Brain (organoid and tissue), 16 donors: ENCODE measurements at places on chromosomes 11 and 22.

DNA sequence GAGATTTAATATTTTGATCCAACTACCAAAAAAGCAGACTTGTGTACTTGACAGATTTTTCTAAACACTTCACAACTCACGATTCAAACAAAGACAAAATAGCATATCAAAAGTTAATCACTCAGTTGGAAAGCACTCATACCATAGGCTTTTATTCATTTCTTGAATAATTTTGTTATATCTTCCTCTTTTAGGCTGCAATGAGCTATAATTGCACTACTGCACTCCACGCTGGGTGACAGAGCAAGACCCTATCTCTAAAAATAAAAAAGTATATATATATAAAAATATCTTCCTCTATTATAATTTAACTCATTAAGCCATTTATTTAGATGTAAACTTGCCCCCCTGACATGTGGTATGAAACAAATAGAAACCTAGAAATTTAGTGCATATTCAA, 19.9 kb downstream of the SC5D start:
- DNase-seq = no peak

- DNase-seq = no peak
These were observed 12.5 kb upstream of the PTPRJ start for GRCh38 chr11:47967577-47968525.

DNA sequence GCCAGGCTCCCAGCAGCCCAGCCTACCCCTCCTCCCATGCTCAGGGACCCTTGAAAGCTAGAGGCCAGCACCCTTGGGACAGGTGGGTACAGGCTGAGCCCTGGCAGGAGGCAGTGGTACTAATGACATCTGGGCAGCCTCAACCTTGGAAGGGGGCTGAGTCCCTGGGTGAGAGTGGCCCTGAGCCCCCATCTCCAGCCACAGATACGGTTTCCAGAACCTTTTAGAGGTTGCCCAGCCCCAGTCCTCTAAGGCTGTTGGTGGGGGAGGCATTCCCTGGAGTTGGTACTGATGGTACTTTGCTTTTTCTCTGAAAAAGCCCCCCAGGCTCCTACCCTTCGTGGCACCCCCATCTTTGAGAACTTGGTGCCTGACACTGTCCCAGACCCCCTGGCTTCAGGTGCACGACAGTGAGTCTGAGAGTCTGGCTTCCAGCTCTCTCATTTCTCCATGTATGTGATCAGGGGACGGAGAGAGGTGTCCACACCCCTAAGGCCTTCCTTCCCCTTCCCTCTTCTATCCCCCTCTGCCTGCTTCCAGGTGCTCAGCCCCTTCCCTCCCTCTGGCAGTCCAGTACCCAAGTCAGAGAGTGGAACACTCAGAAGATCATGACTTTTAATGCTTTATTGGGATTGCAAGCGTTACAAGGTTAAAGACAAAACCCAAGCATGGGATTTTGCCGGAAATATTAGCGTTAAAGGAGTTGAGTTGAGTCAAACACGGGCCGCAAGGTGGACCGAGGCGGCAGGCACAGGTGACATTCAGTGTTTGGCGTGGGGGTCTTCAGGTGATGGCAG, 10.5 kb downstream of the IGF2 start:
- no peak for DNase-seq

DNA sequence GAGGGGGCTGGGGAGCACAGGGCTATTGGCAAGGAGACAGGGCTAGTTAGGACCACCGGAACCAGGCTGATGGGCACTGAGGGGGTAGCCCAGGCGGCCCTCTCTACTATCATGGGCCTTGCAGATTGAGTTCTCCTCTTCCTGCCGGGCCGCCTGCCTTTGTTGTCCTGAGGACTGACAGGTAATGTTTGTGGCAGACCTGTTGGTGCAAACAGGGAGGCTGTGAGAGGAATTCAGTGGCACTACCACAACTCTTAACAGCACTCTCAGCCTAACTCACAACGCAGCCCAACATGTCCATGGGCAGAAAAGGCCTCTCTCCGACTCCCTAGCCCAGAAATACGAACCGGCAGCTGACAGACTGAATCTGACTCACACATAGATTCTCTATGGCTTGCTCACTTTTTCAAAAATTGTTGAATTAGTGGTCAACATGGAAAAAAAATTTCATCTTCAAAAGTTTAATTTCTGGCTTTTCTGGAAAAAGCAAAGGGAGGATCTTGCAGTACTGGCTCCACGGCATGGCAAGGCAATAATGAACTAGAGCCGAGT, 11.4 kb downstream of the KCNJ5 start:
- DNase-seq = no peak

DNA sequence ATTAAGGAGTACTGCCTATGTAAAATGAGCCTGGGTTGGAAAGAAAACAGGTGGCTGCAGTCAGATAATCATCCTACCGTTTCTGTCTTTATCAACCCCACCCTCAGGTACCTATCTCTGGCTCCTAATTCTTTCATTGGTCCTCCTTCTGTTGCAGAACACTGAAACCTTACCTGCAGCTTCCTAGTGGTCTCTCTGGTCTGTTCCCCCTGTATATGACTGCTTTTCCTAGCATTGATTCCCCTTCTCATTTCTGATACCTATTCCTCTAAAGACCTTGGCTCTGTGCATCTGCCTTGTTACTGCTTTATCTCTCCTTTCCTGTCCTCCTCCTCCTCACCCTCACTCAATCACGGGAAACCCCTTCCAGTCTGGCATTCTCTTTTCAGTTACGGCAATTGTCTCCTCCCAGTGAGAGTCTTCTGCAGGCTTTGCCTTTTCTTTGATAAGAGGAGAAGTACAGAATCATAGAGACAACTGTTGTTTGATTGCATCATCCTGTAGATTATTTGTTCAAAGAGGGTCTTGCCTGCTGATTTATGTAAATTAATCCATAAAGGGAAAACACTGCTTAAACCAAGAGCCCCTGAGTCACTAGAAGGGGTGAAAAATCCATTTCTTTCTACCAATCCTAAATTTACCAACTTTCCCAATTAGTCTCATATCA, 301.2 kb downstream of the AASDHPPT start:
- no peak for DNase-seq
